Omental fat pad (tissue), 4 donors: ENCODE measurements at places on chromosomes 1 and 21.

- DNase-seq: no peak
These were observed 64.4 kb downstream of the FAAP20 start for GRCh38 chr1:2130156-2130555.

- DNase-seq: no peak
These were observed 43.6 kb upstream of the IFFO2 start for GRCh38 chr1:19000065-19000464.

DNA sequence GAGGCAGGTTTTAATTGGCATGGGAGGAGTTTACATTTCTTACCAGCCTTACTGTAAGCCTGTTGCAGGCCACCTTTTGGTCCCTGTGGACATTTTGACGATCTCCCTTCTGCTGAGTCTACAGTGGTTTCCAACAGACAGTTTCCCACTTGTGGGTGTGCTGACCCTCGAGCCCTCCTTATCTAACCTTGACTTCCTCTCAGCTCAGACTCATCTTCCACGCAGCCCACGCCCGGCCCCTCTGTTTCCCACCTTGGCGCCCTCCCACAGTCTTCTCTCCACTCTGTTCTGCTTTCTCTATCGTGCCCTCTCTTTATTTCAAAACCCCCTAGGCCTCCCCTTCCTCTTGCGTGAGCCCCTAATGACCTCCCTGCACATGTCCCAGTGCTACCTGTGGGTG lies 6.1 kb upstream of the ARL8A start:
- DNase-seq: no peak

DNA sequence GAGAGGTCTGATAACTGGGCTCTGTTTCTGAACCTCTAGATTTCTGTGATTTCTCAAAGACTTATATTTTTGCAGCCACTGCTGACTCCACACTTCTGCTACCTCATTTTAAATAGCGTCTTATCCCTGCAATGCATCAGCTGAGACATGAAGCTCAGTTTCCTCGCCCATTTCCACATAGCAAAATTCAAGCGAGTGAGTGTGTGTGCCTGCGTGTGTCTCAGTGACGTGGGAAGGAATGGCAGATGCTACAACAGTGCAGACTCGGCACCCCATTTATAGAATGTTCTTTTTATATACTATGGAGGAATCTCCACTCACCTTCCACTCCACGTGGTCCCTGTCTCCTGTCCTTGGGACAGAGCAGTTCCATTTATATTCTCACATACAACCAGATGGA lies 35.7 kb downstream of the ZMYND12 start:
- no peak for DNase-seq

- no peak for DNase-seq
These were observed 48.4 kb upstream of the NBPF3 start for GRCh38 chr1:21391497-21391896.

DNA sequence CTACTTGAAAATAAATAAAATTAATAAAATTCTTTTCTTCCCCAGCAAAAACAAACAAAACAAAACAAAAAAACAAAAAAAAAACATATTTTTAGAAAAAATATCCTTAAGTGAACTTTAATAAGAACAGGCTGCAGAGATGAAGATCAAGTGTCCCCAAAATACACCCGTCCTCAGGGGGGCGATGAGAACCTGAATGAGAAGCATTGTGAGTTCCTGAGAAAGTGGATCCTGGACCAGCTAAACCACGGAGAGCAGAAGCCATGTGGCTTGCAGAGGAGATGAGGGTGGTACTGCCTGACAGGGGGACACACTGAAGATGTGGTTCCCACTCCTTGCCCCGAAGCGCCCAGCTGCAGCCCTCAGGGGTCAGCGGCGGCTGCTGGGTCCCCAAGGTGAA lies 89.3 kb downstream of the ITPKB start:
- DNase-seq: no peak

GRCh38 chr1:83909687-83910086 lies 89.2 kb downstream of the TTLL7 start:
- no peak for DNase-seq

- DNase-seq: no peak
These were observed 142.5 kb downstream of the C1orf94 start for GRCh38 chr1:34319218-34319617.

DNA sequence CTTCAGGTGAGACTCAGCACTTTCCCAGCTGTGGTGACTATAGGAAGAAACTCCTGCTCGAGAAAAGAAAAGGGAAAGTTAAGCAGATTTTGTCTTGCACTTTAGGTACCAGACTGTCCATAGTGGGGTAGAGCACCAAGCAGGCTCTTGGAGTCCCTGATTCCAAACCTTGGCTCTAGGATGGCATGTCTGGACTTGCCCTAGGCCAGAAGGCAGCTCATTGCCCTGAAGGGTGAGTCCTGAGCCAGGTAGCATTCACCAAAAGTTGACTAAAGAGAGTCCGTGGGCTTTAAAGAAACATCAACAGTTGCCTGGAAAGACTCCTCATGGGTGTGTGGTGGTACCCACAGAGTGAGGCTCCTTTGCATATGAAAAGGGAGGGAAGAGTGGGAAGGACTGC lies 145.2 kb upstream of the SNX7 start:
- DNase-seq: no peak

- DNase-seq: no peak
These were observed 5.9 kb upstream of the PTPRF start for GRCh38 chr1:43524804-43525203.

DNA sequence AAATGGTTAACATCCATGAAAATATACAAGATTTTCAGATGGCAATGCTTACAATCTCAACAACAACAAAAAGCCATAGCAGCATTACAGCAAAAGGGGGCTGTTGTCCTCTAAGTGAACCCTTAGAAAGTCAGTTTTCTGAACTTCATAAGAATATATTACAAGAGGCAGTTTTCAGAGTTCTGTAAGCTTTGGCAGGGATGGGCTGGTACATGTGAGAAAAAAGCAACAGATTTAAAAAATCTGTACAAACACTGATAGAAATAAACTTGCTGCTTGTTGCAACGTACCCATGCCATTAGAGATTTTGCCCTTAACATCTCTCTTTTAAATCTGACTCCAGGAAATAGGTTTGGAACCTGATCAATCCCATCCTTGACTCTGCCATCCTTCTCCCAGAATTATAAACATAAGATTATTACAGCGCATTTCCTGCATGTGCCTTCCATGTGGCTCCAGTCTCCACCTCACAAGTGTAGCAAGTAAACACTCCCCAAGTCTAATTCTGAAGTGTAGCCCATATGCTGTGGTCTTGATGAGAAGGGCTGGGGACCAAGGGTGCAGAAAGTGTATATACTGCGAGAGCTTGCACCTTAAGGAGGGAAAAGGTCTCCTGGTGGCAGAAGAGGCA lies 101.4 kb upstream of the TSPAN2 start:
- no peak for DNase-seq

- no peak for DNase-seq
These were observed 27.9 kb downstream of the AXDND1 start for GRCh38 chr1:179393721-179394120.

DNA sequence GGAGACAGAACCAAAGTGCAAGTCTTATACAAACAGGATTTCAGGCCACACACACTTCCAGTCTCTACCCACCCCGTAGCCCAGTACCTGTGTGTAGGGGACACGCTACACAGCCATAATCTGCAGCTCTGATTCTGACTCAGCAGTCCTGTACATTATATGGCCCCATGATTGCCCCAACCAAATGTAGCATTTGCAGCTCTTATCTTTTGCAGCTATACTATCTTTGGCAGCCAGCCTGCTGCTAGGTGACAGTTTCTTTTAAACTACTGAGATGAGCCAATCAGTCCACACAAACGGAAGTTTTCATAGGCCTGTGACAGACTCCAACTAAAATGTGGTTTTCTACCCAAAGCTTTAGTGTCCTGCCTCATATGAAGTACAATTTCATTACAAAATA lies 259.6 kb upstream of the ST6GALNAC5 start:
- no peak for DNase-seq

- no peak for DNase-seq
These were observed 633.0 kb downstream of the SMYD3 start for GRCh38 chr1:245873883-245874671.

DNA sequence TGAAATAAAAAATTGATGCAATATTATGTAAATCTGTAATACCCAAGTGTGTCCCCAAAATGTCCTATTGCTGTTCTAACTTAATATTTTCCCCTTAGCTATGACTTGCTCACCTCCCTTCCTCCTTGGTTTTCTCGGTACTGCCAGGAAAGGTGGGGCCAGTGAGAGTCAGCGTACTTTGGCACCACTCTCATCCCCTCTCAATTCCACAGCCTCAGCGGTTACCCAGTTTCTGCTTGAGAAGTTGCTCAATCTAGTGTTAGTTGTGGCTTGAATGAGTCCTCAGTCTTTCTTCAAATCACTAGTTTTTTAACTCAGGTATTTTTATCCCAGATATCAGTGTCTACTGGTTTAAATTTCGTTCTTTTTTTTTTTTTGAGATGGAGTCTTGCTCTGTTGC lies 32.3 kb downstream of the BCAS2 start:
- no peak for DNase-seq

DNA sequence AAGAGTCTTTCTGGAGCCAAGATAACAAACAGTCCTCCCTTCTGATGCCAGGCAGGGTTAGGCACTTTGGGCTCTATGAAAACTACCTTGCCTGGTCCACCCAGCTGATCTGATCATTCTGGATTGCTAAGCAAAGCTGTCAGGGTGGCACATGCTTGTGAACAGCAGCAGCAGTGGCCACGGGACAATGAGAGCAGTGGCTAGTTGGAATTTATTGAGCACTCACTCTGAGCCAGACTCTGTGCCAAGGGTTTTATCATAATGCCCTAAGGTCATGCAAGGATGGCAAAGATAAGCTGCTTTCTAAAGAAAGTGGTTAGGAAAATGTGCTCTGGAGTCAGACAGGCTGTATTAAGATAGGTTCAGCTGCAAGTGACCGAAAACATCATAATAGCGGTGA lies 390.4 kb upstream of the VAMP3 start:
- no peak for DNase-seq

DNA sequence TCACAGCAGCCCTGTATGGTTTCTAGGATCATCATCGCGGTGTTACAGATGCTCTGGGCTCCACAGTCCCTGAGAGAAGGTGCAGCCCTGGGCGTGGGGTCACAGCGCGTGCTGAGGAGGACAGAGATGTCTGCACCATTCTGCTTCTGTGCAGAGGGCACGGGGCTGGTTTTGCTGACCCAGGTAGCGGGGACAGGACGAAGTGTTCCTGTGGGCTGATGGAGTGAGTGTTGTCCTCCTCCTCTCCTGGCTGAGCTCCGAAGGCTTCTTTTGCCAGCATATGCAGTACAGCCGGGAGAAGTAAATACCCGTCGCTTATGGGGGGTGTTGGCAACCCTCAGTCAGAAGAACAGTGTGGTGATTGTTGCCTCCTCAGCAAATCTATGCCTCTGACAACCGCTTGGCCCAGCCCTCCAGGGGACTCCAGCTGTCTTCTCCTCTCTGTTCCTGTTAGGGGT lies 101.5 kb downstream of the DDX20 start:
- DNase-seq: no peak

- DNase-seq: no peak
These were observed 9.1 kb downstream of the AHDC1 start for GRCh38 chr1:27594564-27595510.

DNA sequence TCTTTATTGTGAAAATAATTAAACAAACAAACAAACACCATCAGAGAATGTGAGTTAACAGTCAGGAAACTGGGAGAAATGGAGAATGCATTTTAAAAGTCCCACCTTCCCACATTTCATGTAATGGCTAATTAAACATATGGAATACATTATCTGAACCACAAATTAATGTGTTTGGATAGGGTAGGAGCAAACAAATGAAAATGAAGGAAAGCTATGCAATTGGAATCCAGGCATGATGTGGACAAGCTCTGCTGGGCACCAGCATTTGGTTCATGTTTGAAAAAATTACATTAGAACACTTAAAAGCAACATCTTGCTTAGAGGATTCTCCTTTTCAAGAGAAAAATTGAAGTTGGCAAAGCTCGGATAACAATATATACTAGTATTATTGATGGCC lies 628.1 kb downstream of the LMO4 start:
- DNase-seq: no peak

DNA sequence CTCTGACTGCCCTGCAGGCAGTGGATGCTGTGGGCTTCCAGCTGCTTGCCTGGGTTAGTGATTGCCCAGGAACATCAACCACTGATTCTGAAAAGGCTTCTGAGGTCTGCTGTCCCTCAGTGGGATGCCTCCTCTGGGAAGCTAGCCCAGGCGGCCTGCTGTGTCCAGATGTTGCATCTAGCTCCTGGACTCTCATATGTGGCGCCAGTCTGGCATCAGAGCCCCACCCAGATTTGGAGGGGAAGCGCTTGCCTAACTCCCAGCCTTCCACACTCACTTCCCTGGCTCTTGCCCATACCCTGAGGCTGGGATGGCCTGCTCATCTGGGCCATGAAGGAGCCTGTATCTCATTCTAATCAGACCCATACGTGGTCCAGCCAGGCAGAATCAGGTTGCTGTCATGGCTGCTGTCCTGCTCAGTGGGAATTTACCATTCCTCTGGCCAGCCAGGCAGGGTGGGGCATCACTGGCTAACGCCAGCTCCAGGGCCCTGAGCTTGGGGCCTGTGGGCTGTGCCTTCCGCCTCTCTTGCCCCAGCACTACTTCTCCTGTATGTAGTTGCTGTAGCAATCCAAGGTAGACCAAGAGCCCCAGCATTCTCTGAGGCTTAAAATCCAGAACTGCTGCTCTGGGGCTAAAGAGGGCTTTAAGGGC lies 4.1 kb downstream of the CSF1 start:
- DNase-seq: no peak
